NCI-H510A (cell line): ENCODE measurements at places on chromosomes 12 and 14.

DNA sequence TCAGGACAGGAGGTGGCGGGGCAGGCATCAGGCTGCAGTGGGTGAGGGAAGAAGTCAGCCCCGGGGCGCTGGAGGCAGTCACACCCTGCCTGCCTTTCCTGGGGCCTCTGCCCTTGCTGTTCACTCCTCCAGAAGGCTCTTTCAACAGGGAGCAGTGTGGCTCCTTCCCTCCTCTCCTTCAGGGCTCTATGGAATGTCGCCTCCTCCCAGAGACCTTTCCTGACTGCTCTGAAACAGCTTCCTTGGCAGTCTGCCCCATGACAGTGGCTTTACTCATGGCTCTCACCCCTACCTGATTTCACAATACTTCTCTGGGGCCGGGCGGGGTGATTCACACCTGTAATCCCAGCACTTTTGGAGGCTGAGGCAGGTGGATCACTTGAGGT is 7.1 kb downstream of the RHOF start:
- no peak for DNase-seq

GRCh38 chr12:22257100-22257499 is 77.4 kb downstream of the ST8SIA1 start:
- DNase-seq: no peak

GRCh38 chr12:7940906-7941305 is 4.9 kb upstream of the SLC2A3 start:
- DNase-seq: no peak

GRCh38 chr12:57175428-57176138 is 28.2 kb upstream of the LRP1-AS start:
- DNase-seq: peak; percentile 74

- no peak for DNase-seq
These were observed 14.2 kb downstream of the SEL1L start for GRCh38 chr14:81519200-81520011.

- no peak for DNase-seq
These were observed 6.0 kb upstream of the MANSC4 start for GRCh38 chr12:27785882-27786570.

DNA sequence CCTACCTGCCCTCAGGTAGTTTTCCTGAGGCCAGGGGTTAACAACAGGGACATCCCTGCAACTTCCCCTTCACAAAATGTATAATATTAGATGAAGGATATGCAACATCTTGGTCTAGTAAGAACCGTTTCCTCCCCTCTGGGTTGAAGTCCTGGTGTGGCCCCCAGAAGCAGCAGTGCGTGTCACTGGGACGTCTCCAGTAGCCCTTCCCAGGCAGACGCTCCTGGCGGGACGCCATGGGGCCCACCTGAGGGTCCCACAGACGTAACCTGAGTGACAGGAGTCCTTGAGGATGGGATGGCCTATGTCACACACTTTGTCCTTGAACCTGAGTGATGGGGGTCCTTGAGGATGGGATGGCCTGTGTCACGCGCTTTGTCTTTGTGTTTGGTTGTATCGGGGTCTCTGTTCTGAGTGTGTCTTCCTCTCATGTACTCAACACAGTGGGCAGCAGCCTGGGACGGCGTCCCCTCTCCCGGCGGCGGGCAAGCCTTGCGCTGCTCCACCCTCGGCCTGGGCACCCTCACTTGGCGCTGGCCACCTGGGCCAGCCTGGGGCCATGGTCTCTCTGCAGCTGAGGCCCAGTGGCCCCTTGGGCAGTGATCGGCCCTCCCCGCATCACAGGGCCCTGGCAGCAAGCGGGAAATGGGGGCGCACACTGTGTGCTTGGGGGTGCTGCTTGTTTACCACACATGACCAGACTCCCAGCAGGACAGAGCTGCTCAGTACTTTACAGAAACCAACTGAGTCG is 14.3 kb upstream of the AMN start:
- no peak for DNase-seq

GRCh38 chr12:133058203-133059113 is 21.1 kb downstream of the ZNF84 start:
- no peak for DNase-seq

DNA sequence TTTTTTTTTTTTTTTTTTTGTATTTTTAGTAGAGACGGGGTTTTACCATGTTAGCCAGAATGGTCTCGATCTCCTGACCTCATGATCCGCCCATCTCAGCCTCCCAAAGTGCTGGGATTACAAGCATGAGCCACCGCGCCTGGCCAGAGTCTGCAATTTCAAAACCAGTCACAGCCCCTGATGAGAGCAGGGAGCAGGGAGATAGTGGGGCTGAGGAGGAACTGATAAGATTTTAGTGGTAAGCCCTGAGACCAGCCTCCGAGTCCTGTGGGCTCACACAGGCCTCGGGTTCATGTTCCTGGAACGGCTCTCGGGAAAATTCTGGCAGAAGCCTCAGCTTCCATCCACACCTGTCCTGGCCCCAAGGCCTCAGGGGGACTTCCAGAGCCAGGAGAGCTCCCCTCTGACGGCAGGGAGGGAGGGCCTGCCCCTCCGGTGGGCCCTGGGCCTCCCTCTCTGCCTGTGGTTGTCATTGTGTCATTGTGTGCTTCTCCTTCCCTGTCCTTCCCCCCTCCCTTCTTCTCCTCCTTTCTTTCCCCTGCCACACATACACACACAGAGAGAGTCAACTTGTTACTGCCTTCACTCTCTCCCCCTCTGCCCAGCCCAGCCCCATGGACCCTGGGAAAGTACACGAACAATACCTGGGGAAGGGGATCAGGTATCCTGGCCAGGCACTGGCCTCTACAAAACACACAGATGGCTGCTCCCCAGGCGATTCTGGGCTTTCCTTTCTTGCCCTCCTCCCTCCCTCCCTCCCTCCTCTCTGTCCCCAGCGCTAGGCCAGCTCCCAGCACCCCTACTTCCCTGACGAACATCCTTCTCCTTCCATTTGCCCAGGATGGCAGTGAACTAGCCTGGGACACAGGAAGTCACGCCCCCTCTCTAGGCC is 294.1 kb downstream of the DPF3 start:
- DNase-seq: no peak

GRCh38 chr12:94969424-94969823 is 34.1 kb downstream of the NDUFA12 start:
- DNase-seq: no peak

DNA sequence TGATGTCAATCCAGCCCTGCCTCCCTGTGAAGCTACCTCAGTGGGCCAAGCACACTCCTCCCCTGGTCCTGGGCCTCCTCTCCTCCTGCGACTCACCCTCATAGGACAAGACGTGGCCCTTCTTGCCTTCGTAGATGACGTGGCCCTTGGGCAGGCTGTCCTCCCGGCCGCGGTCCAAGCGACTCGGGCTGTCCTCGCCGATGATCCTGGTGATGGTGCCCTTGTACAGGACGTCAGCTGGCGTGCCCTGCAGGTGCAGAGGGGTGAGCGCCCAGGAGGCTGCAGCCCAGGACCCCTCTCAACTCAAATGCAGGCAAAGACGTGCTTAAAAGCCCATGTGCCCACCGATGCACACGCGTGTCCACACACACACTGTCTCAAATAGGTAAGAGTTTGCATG is 55.6 kb downstream of the RFLNA start:
- DNase-seq: no peak

- no peak for DNase-seq
These were observed 461 bp downstream of the SLC8A3 start for GRCh38 chr14:70188322-70188658.

- DNase-seq: peak; percentile 15
These were observed 43.2 kb downstream of the CCDC88C start for GRCh38 chr14:91374287-91374878.

GRCh38 chr12:56628671-56629458 is 1.3 kb downstream of the BAZ2A start:
- DNase-seq: peak; percentile 11

DNA sequence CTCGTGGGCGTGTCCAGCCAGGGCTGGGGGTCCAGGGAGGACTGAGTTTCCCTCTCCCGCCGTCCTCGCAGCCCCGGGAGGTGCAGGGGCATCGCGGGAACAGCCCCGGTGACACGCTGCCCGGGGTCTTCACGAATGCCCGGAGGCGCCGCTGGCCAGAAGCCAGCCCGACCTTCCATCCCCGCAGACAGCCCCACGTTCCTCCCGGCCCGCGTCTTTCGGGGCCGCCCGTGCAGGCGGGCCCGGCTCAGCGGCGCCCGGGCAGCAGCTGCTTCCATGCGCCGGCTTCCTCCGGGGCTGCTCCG is 827 bp upstream of the TEDC1 start:
- no peak for DNase-seq

- no peak for DNase-seq
These were observed 73.7 kb downstream of the DUSP16 start for GRCh38 chr12:12488823-12489550.

DNA sequence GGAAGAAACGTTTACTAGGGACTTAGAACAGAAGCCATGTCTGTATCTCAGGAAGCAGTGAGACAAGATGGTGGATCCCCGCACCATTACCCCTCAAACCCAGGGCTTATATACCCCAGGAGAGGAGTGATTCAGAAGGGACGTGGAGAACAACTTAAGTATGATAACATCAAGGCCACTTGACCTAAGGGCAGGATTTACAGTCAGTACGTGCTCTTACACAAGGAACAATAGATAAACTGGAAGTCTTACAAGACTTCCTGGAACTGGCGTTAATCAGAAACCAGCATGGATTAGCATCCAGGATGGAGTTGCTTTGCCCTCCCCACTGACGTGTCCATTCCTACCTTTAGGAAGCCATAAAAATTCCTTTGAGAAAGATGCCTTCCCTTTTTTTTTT is 8.6 kb upstream of the ETFBKMT start:
- no peak for DNase-seq

DNA sequence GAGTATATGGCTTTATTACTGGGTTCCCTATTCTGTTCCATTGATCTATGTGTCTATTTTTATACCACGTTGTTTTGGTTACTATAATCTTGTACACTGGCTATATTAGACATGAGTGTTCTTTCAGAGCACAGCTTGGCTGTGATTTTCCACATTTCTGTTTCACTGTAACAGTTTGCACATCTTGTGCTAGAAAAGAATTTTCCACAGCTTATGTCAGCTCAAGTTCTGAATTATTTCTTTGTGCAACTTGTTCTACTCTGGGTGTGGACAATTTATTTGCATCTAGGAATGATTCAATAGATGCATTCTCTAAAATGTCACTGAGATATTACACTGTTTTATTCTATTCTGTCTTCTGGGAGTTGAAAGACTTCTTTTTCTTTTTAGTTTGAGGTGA is 28.4 kb upstream of the OR5AU1 start:
- no peak for DNase-seq

DNA sequence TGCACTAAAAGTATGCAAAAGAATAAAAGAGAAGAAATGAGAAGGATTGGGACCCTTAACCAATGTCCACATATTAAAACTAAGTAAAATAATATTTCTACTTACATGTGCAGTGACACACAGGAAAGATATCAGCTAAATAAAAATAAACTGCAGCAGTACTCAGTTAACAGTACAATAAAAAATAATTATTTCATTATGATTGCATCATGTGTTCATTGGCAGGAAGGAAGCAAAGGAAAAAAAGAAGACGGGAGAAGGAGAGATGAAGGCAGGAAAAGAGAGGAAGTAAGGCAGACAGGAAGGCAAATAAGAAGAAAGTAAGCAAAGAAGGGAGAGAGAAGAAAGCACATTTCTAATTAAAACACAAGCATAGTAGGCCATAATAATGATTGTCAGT is 33.0 kb downstream of the RASSF9 start:
- DNase-seq: no peak

GRCh38 chr14:35818346-35819115 is 7.6 kb upstream of the BRMS1L start:
- no peak for DNase-seq

DNA sequence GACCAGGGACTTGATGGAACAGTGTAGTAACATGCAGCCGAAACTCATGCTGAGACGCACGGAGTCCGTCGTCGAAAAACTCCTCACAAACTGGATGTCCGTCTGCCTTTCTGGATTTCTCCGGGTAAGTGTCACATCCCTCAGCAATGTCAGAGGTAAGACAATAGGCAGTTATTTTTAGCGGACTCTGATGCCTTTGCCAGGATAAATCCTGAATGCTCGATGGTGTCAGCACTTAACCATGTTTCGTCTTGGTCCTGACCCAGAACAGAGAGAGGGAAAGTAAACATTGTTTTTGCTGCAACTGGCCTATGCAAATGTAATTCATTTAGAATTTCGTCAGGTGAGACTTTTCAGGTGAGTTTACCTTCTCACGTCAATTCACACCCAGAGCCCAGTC is 112.3 kb downstream of the PLXNC1 start:
- DNase-seq: no peak

DNA sequence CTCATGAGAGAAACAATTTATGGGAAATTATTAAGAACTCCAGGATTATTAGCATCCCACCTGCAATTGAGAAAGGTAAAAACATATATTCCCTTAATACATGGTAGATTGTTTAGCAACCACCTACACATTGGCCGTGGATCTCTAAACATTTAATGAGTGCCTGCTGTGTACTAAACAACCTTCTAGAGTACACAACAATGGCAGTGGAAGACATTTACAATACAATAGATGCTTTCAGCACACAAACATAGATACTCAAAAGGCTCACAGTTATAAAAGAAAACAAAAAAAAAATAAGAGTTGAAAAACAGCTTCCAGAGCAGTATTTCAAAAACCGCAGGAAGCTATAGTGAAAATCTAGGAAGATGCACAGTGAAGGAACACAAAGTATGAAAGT is 382.9 kb downstream of the SYT1 start:
- no peak for DNase-seq
